Esophagus squamous epithelium (tissue), 5 donors: ENCODE measurements at places on chromosomes 6 and 20.

- no peak for DNase-seq
Measured at GRCh38 chr6:56758120-56758519, 115.4 kb upstream of the DST start.

DNA sequence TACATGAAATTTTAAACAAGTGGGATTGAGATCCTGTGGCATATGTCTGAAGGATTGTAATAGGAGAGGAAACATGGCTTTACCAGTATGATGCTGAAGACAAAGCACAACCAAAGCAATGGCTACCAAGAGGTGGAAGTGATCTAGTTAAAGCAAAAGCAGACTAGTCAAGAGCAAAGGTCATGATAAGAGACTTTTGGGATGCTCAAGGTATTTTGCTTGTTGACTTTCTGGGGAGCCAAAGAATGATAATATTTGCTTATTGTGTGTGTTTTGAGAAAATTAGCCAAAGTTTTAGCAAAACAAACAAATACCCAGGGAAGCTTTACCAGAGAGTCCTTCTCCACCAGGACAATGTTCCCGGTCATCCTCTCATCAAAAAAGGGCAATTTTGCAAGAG is 20.3 kb downstream of the SLC16A10 start:
- no peak for DNase-seq

- DNase-seq, result no peak
Measured at GRCh38 chr20:41927189-41927588, 309.0 kb upstream of the CHD6 start.

DNA sequence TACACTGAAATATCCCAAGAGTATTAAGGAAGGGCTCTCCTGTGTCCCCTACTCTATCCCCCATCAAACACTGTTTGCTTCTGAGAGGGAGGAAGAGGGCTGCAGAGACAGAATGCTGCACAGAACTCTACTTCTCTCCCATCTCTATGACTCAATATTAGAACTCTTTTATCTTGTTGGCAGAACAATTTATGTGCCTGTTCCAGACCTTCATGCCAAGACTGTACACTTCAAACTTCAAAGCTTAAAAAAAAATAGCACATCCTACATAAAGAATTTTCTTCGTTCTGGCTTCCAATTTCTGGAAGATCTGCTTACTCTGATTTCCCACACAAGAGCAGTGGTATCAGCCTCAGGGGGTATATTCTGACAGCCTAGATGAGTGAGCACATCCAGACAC is 19.6 kb upstream of the GPR63 start:
- no peak for DNase-seq

DNA sequence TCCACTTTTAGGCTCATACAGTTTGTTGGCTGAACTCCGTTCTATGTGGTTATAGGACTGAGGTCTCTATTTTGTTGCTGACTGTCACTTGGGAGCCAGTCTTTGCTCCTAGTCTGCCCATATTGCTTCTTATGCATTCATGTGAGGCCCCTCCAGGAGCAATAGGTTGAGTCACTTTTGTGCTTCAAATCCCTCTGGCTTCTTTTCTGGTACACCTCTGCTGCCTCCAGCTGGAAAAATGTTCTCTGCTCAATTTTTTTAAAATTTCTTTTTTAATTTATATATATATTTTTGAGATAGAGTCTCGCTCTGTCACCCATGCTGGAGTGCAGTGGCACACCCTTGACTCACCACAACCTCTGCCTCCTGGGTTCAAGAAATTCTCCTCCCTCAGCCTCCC is 42.7 kb upstream of the NOX3 start:
- DNase-seq, result no peak

DNA sequence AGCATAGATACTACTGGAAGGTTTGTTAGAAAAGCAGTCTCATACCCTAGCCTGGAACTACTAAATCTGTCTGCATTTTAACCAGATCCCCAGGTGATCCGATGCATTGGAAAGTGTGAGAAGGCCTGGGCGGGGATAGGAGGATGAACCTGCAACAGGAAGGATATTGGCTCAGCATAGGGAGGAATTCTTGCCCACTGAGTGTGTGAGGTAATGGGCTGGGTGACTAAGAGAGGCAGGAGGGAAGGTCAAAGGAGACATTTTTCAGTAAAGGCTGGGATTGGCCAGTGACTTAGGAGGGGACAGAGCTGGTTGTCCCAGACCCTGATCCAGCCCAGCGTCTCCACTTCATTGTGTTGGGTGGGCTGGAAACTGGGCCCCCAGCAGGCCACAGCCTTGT is 191.0 kb upstream of the LRFN2 start:
- DNase-seq, result no peak

GRCh38 chr6:100101644-100102043 is 107.6 kb upstream of the MCHR2 start:
- no peak for DNase-seq

- DNase-seq, result no peak
Measured at GRCh38 chr6:121959501-121959900, 440.0 kb upstream of the HSF2 start.

DNA sequence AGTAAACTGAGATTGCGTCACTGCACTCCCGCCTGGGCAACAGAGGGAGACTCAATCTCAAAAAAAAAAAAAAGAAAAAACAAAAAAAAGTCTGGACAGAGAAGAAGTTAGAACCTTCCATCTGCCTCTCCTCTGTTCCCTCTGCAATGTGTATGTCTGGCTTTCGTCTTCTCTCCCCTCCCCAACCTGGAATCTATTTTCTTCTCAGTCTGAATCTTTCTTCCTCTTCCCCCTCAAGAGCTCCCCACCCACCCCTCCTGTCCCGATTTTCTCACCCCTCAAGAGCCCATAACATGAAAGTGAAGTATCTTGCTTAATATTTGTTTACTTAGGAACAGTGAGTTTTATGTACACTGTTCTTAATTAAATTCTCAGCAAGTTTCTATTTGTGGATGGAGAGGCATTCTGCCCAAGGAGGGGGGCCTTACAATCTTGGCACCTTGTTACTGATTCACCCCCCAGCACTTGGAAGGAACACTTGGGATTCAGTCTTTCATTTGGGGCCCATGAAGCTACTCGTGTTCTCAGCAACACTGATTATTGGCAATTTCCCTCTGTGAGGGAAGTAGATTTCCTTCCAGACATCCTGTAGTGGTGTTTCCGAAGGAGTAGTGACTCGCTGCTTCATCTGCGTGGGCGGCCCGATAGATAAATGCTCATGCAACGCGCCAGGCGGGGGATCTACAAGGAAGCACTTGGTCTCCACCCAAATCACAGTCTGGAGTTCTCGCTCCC is 69.3 kb upstream of the SRSF6 start:
- DNase-seq, result no peak

DNA sequence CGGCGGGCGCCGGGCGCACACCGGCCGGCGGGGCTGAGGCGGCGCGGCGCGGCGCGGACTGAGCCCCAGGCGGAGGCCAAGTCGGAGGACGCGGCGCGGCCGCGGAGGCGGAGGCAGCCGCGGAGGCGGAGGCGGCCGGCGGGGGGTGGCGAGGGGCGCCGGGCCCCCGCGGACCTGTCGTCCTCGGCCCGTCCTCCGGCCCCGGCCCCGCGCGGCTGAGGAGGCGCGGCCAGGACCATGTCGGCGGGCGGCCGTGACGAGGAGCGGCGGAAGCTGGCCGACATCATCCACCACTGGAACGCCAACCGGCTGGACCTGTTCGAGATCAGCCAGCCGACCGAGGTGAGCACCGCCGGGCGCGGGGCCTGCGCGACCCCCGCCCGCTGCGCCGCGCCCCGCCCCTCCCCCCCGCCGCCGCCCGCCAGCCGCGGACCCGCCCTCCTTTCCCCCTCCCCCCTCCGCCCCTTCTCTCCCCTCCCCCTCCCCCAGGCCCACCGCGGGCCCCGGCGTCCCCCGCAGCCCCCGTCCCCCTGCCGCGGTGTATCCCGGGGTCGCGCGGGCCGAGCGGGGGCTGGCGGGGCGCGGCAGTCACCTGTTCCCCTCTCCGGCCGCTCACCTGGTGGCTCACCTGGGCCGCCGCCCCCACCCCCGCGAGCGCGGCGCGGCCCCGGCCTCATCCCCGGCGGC is at the start of gene AFDN:
AFDN (plus strand) TSS at position 16 of the 687 bp plus-strand sequence; CDS start at position 238, 222 bp downstream.
- no peak for DNase-seq

DNA sequence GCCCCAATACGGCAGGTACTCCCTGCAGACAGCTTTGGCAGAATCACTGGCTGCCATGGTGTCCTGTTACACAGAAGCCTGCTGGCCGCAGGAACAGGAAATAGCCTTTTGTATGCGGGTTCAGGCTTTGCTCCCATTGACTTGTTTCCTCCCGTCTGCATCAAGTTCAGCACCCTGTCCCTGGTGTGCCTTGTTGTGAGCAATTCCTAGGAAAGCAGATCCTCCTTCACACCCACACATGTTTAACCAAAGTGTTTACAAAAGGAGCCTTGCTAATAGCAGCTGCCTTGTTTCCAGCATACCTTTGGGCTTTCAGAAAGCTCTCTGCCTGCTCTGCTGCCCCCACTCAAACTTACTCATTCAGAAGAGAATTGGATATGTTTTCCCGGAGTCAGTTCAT is 127.2 kb upstream of the SUPT3H start:
- no peak for DNase-seq

GRCh38 chr20:64102647-64103354 is 4.6 kb downstream of the NPBWR2 start:
- DNase-seq, result no peak

DNA sequence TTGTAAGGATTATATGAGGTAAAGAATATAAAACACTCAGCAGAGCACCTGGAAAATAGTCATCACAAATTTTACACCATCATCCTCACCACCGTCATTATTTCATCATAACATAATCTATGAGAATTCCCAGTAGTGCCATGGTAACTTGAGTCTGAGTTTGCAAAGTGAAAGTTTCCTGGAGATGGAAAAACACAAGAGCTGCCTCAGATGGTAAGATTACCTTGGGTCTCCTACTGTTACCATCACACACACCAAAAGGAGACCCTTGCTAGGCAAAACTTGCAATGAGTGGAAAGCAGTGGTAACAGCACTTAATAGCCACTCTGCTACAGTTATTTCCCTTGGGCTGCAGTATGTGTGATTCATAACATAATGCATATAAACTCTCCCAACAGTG is 589.8 kb downstream of the RNF144B start:
- no peak for DNase-seq

- DNase-seq, result no peak
Measured at GRCh38 chr6:136945711-136946121, 23.6 kb downstream of the SLC35D3 start.
